ENCODE measurements at places on chromosomes 13 and 19. TPM values are rescaled to one million over a fixed set of nuclear protein-coding genes. Genes with fewer than 3 reads are reported as not detected.

DNA sequence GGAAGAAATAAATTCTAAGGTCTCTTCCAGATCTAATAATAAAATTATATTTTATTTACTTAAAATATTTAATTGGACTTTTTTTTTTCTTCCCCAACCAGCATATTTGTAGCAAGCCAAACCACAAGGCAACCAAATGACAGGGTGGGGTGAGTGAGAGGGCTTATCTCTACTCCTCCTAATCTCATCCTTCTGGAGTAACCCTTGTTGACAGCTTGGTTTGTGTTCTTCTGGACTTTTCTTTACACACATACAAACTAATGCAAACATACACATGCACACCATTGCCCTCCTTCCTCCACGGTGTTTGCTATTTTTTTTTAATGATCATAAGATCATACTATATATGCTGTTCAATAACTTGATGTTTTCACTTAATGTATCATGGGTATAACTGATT lies 383.1 kb downstream of the DLEU7 start:
- no peak for DNase-seq

- DNase-seq: peak; percentile 79
Measured at GRCh38 chr19:53865918-53866864, 1.5 kb upstream of the MYADM start.

The CNN1 gene
- total RNA-seq: 7.6 TPM

- no peak for DNase-seq
Measured at GRCh38 chr19:5828661-5829566, 10.6 kb downstream of the FUT6 start.

DNA sequence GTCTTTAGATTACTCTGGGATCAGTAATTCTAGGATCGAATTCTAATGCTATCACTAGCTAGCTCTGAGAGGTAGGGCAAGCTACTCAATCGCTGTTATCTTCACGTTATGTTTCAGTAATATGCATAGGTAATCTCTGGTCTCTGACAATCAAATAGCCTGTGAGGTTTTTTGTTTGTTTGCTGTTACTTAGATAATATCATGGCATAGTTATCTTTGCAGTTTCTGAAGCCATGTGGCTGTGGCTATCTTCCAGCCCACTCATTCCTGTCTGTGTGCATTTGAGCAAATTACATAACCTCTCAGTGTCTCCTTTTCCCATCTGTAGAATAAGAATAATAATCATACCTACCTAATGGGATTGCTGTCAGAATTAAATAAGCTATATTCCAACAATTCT lies 330.2 kb downstream of the PCDH9 start:
- DNase-seq: no peak

DNA sequence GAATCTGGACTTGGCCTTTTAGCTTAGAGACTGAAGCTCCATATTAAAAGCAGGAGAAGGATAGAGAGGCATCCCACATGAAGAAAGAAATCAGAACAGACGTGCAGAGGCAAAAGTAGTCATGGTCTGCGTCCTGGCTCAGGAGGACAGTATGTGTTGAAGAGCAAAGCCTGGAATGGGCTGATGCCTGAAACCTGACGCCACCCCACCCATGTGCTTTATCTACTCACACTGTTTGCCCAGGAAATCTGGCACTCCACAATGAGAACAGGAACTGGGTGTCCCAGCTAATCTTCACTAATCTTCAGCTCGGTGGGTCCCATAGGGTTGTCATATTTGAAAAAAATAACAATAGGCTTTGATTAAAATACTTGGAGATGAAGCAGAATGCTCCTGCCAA lies 549.0 kb upstream of the GPC6 start:
- no peak for DNase-seq

DNA sequence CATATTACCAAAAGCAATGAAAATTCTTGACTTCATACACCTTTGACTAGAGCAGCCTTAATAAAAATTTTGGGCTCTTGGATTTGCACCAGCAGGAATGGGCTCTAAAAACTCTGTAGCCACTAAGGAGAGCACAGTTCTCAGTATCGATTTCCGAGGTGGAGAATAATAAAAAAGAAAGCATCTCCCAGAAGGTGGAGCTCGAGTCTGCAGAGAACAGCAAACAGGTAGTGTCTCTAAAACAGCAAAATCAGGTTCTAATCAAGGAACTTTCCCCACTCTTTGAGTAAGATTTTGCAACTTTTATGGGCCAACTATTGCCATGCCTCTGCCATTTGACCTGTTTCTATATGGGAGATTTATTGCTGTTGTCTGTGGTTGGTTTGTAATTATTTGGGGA lies 258.7 kb upstream of the GPC6 start:
- no peak for DNase-seq

The ZNF235 gene
- 17.9 TPM for total RNA-seq

The SIGLEC5 gene
- not detected for total RNA-seq

GRCh38 chr19:3159565-3159964 lies 19.0 kb upstream of the S1PR4 start:
- no peak for DNase-seq

- no peak for DNase-seq
Measured at GRCh38 chr19:32908641-32909190, 39.1 kb upstream of the SLC7A9 start.

DNA sequence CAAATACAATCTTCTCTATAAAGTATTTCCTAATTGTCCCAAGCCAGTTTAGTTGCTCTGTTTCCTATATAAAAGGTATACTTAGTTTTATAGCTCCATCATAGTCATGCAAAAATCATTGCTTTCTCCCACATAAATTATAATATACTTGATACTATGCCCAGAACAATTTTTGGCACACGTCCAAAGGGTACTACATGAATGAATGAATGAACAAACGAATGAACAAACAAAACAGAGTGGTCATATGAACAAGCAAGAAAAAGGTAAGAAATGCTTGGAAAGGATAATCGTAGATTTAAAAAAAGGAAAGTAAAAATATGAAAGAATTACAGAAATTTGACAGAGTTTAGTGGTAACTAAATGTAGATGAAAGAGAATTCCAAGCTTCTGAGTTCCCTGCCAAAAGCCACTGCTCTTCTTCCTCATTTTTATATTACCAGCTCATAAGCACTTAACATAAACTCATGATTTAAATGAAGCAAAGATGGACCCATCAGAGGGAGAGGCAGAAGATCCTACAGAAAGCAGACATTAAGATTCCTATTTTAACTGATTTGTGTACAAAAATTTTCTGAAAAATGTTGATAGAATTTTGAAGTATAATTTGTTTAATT lies 123.2 kb downstream of the ENOX1 start:
- no peak for DNase-seq

- DNase-seq: no peak
Measured at GRCh38 chr13:42063105-42063504, 14.7 kb downstream of the DGKH start.

The SLAIN1 gene
- total RNA-seq: 777 TPM

DNA sequence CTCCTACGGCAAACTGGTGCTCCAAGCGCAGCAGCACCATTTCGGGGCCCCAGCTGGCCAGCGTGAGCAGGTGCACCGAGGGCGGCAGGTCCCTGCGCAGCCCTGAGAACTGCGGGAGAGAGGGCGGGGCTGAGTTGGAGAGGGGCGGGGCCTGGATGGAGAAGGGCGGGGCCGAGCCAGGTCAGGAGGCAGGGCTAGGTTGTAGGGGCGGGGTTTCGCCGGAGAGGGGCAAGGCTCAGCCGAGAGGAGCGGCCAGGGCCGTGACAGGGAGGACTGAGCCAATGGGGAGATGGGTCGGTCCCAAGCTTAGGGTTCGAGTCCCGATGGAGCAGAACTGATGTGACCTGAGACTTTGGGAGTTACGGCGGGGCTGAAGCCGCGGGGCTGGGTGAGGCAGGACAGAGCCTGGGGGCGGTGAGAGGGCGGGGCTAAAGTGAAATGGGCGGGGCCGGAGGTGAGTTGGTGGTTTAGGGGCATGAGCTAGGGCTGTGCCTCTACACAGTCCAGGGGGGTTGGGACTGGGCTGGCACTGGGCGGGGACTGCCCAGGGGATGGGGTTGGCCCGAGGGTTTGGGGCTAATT lies 19.0 kb downstream of the MAN2B1 start:
- DNase-seq: no peak

DNA sequence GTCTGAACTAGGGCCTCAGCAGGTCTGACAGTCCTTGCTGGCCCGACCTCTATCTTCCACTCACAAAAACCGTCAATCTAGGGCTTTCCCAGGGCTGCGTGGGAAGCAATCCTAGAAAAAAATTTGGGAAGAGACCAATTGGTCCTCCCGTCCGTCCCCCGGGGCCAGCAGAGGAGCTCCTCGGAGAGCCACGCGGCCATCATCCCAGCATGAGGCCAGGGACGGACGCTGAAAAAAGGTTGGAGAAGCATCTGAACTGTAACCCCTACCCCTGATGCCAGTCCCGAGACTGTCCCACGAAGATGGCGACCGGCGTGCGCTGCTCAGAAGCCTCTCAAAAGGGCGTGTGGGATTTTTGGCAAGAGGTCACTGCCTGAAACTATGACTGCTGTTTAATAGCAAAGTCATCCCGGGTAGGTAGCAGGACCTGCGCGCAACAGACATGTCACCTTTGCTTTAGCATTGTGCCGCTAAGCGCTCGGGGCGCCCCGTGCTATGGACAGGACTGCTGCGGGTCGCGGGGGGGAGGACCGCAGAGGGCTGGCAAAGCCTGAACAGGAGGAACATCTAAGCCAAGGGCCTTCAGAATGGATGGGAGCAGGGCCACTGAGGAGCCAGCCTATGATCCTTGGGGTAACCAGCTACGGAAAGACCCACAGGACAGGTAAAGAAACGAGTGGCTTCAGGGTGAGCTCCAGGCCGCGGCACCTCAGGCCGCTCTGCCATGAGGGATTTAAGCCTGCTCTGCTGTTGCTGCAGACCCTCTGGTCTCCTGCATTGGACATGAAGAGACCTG lies 10.6 kb downstream of the AKAP8 start:
- DNase-seq: no peak

The LIG4 gene
- 28.7 TPM for total RNA-seq

The TUBA3C gene
- not detected for total RNA-seq

The ZIC2 gene
- 19.1 TPM for total RNA-seq

DNA sequence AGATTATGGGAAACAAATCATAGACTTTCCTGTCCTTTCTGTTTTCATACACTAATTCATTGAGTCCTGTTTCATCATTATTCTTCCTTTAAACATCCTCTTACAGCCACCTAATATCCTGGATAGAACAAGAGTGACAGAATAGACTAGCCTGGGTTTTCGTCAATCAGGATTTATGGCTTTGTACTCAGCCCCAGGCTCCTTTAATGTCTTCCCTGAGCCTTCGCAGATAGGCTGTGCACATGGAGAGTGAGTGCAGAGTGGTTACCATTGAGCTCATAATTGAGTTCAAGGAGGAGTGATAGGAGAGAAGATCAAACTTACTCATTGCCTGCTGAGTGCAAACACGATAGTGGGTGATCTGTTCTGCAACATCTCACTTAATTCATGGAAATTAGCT lies 304.9 kb downstream of the TDRD3 start:
- no peak for DNase-seq

- DNase-seq: no peak
Measured at GRCh38 chr19:35353635-35354034, 4.6 kb upstream of the FFAR3 start.

The C2CD4C gene
- total RNA-seq: 18.9 TPM

DNA sequence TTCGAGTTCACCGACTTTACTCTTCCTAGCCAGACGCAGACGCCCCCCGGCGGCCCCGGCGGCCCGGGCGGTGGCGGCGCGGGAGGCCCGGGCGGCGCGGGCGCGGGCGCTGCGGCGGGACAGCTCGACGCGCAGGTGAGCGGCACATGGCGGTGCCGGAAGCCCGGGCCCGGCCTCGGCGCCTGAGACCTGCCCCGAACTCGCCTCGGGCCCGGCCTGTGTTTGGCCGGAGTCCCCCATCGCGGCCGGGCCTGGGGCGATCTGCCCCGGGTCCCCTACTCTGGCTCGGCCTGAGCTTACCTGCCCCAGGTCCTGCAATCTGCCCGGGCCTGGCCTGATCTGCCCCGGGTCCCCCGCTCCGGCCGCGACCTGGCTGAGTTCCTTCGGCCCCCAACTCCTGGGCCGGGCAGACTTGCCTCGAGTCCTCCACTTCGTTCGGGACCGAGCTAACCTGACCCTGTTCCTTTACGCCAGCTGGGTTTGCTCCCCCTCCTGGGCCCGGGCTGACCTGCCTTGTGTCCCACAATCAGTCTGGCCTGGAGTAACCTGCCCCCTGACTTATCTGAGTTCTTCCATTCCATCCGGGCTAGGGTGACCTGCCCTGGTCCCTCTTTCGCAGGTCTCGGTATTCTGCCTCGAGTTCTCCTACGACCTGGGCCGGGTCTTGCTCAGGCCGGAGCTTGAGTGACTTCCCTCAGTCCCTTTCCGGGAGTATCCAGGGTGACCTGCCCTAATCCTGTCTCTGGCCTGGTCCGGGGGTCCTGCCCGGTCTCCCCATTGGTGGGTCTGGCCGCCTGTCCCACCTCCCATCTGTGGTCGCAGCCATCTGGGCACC lies 764 bp downstream of the UPF1 start:
- no peak for DNase-seq

The PSG11 gene
- total RNA-seq: not detected

- no peak for DNase-seq
Measured at GRCh38 chr19:11452620-11453310, 17.3 kb downstream of the PRKCSH start.

DNA sequence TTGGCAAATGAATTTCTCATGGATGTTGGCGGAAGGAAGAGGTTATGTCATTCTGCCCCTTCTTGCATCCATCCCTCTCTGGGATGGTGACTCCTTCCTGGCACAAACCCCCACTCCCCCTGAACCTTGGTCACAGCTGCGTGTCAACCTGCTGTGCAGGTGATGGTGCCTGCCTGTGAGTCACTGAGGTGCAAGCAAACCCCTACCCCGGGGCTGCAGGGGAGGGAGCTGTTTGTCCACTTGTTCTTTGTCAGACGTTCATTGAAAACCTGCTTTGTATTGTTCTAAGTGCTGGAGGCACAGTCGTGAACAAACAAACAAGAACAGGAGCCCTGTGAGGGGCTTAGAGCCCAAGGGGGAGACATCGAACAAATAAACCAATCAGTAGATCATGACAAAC lies 2.0 kb upstream of the GAPDHS start:
- no peak for DNase-seq

DNA sequence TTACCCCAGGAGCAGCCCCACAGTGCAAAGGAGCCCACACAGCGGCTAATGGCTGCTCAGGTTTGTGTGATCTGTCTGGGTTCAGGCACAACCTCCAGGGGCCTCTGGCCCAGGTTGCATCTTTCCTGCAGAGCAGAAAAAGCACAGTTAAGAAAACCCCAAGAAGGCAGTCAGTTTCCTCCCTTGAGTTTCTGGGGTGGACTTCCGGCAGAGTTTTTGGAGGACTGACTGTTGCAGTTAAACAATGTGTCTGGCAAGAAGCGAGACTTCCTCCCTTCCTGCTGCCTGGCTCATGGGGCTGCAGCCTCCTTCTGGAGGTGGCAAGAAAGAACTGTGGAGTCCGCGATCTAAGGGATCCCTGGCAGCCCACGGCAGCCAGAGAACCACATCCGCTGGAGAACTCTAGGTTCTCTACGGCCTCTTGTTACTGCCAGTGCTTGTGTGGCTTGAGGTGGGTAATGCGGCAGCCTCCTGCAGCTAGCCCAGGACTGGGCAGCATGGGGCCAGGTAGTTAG lies 114.4 kb downstream of the ZDHHC20 start:
- DNase-seq: no peak

DNA sequence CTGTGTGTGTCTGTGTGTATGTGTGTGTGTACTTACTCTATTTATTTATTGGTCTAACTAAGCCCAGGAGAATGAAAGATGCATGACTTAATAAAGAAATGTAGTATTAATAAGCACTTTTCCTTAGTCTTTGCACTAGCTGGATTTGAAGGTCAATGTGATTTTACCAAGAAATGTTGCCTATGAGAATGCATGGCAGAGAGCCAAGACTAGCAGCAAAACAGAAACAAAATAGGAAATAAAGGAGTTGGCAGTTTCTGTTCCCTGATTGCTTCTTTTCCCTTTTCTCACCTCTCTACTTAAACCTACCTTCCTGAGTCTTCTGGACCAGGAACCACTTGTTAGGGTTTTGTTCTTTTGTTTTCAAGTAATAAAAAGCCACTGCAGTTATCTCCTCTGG lies 286.1 kb downstream of the KCTD12 start:
- no peak for DNase-seq

All from dorsolateral prefrontal cortex (tissue), 122 donors.